ENCODE measurements at places on chromosomes 7 and 10.
A peak's percentile ranks its signal among the peaks of the same experiment; 100 is the strongest.

DNA sequence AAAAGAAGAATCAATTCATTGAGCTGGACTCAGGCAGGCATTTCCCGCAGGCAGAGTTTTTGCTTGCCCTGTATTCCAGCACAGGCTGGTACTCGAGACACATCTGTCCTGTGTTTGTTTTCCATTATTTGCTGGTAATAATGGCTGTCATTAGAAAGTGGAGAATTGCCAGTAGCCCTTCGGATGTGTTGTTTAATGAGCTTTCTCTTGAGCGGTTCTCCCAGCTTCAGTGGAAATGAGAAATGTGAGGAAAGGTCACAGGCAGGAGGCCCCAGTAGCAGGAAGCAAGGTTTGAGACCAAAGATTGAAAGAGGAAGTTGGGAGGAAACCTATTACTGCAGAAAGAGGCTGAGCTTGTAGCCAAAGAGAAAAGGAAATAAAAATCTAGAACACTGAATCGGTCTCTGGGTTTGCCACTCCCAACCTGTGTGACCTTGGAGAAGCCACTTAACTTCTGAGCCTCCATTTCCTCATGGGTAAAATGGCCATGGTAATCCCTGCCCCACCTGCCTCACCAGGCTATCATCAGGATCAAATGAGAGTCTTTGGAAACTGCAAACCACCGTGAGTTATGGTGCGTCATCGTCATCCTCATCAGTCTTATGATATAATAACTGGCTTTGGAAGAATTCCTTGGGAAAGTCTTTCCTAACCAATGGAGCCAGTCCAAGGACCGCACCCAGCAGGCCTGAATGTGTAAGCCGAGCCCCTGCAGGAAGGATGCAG is 67.7 kb downstream of the TACR2 start:
- peak; percentile 98 for DNase-seq

- DNase-seq: no peak
Measured at GRCh38 chr7:110889335-110889734, 201.6 kb upstream of the LRRN3 start.

DNA sequence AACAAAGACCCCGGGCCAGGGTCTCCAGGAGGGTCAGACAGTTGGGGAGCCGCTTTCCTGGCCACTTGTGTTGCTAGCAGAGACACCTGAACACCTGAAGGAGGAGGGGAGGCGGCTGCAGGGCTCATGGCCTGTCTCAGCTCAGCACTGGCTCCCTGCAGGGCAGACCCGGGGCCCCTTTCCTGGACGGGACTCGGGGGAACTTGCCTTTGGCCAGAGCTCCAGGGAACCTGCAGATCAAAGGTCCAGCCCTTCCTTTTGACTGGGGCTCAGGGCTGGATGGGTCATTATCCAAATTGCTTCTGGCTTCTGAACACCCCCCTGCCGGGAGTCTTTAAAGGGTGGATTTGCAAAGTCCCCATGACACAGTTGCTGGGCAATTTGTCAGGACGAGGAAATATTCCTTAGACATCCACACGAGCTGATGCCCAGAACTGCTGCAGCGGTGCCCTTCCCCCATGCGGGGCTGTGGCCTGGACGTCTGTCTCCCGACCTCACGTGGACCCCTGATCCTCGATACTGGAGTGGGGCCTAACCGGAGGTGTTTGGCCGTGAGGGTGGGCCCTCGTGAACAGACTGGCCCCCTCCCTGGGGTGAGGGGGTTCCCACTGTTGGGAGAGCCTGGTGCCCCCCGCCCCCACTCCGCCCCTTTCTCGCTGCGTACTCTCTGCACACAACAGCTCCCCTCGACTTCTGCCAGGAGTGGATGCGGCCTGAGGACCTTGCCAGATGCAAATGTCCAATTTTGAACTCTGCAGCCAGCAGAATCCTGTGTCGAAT is 194.3 kb downstream of the ELFN1 start:
- DNase-seq: no peak

DNA sequence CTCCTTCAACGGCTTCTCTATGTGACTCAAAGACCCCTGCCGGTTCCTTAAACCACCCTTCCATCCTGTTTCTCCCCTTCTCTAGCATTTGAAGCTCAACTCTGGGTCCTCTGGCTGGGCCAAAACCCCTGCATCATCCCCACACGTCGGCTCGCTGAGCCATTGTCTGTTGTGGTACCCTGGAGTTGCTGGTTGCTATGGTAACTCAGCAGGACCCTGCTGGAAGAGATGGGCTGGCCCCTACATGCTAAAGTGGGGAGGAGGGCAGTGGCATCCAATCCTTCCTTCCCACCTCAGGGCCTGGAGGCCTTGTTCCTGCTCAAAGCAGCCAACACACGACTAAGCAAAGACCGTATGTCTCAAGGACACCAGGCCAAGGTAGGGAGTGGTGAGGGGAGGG is 452.5 kb downstream of the PLXNA4 start:
- no peak for DNase-seq

DNA sequence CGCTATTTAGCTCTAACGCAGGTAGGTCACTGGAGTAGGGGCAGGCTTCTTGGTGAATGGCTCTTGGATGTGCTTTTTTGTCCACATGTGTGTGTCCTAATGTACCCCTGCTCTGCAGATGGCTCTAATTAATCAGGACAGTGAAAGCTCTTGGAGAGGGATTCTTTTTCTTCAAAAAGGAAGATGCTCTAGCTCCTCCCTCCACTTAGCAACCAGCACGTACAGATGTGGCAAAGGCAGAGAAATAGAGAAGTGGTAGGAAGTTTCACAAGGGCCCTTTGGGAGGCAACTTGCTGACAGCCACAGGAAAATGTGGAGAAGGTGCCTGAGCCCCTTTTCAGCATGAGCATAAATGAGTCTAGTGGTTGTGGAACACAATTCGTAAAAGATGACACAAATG is 221.7 kb downstream of the PLXNA4 start:
- no peak for DNase-seq

- DNase-seq: no peak
Measured at GRCh38 chr10:28945959-28946358, 268.6 kb downstream of the BAMBI start.

GRCh38 chr7:16528520-16528919 is 1.9 kb downstream of the LRRC72 start:
- no peak for DNase-seq

DNA sequence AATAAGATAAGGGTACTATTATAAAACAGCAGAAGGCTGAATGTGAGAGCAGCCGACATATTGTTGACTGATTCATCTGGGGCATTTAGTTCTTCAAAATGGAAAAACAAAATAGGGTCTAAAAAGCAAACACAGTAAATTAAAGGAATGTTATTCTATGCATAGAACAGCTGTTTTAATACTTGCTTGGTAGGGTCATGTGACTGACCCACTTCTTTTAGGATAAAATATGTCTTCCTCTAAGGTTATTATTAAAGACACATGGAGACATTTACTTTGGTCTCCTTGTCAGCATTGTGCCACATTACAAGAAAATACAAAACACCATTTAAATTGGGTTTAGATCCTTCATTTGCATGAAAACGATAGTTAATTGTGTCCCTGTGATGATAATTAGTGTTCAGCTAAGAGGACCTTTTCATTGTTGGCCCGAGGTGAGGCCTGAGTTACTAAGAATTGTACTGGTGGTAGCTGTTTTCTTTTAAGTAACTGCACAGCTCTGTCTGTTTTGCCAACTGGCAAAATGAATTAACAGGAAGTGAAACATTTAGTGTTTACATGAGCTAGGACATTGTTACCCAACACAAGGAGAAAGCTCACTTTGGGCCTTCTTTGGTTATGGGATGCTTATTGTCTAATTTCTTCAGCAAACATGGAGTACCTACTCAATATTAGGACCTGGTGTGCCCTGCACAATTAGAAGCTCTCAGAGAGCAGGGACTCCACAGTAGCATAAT is 764.4 kb downstream of the LRMDA start:
- no peak for DNase-seq

GRCh38 chr10:102652170-102652916 is 8.1 kb downstream of the TRIM8 start:
- no peak for DNase-seq

DNA sequence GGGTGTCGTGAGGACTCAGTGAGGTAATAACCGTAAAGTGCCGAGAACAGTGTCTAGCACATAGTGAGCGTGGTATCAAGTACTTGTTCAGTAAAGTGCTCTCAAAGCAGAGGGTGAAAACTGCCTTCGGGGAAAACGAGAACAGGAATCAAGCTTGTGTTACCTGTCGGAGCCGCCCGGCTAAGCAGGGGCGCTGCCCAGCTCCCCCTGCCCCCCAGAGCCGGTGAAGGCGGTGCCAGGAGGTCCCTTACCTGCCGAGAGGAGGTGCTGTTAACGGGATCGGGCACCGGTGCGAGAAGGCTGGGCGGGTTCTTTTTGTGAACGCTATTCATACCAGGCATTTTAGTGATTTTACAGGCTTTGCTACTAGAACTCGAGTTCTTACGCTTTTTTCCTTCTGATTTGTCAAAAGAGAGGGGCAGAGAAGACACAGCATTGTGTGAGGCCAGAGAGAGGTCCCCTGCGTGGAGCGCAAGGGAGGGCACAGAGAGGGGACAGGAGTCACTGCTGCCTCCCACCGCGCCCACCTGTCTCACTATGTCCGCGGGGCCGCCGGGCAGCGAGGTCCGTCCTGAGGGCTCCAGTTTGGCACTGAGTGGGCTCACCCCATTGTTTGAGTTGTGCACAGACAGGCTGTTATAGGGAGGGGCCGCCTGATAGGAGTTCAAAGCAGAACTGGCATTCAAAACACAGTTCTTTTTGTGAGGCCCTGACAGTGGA is 32.5 kb upstream of the EFCAB10 start:
- no peak for DNase-seq

DNA sequence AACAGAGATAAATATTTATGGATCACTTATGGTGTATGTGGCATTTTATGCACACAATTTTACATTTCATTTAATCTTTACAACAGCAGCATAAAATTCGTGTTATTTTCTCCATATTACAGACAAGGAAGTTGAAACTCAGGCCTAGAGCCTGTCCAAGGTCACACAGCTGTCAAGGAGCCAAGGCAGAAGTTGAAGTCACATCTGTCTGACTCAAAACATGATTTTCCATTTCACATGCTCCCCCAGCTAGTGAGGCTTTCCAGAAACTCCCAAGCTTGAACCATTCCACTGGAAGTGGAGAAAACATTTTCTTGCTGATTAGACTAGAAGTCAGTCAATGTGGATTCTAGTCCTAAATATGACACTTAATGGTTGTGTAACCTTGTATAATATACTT is 110.5 kb downstream of the HECTD2 start:
- no peak for DNase-seq

DNA sequence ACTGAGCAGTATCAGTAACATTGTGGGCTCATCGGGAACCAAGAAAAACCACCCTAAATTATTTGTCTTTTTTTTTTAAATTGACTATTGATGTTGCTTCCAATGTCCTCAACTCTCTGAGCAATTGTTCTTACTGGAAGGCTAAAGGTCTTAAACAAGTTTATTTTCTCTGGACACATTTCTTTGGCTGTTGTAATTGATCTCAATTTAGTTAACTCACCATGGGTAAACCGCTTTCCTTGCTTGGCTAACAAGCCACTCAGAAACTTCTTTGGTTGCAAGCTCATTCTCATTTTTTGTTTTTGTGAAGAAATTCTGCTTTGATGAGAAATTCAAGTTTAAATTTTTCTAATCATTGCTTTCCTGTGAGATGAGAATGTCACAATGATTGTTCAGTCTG is 25.5 kb downstream of the CCDC71L start:
- DNase-seq: no peak

DNA sequence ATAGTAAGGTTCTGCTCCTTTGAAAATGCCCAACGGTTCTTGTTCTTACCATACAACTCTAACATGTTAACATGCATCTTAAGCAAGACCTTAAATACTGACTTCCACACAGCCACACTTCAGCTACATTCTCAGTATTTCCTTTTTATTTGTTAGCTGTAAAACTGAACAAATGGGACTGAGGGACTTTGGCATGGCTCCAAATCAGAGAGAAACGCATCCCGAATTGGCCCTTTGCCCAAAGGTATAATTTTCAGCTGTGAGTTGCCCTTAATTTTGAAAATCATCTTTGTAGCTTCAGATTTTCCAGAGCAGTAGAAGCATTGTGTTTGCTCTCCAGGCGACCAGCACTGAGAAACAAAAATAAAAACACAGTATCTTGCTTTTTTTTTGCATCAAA is 56.4 kb downstream of the NEUROD6 start:
- DNase-seq: no peak

All from RWPE1 (cell line).